Retinal pigment epithelial cell (primary cell): ENCODE measurements at places on chromosomes 3 and 15.

DNA sequence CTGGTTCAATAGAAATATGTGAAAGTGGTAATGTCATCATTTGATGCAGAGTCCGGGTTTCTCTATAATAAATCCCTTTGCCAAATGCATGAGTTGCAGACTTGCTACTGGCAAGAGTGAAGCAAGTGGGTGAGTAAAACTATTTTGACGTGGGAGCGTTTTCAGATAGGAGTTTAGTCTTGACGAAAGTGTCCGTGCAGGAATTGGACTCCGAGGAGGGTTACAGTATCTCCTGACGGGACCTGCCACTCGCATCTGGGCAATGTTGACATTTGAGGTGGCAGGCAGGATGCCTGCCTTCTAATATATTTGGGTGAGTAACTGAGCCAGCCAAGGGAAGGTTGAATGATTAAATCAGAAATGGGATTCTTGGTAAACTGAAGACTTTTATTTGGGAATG lies 16.0 kb downstream of the CDV3 start:
- DNase-seq, result no peak

DNA sequence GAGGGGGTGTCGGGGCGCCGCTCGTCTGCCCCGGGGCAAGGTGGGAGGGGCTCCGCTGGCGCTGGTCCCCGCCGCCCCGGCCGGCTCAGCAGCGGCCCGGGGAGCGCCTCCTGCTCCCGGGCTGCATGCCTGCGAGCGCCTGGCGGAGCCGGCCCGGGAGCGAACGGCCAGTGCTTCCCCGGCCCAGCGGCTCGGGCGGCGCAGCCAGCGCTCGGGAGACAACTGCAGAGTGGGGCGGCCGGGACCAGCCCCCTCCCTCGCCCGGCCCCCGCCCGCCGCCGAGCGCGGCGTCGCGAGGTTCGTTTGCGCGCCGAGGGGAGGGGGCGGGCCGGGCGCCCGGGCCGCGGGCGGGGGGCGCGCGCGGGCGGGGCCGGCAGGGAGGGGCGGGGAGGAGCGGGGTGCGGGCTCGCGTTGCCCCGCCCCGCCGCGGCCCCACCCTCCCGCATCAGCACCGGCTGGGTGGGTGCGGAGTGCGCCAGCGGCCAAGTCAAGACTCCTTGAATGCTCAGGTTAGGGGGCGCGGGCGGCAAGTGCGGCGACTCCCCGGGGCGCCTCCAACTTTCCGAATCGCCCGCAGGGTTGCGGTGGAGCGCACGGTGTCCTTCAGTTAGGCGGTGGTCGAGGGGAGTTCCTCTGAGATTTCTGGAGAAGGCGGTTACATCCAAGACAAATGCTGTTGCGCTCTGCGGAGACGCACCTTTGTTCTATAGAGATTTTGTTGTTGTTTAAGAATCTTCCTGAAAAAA lies at the start of gene RGMA:
RGMA (minus strand) TSS at position 231 of the 746 bp plus-strand sequence. CDS start 279 bp downstream, outside the sequence.
- DNase-seq, result no peak

DNA sequence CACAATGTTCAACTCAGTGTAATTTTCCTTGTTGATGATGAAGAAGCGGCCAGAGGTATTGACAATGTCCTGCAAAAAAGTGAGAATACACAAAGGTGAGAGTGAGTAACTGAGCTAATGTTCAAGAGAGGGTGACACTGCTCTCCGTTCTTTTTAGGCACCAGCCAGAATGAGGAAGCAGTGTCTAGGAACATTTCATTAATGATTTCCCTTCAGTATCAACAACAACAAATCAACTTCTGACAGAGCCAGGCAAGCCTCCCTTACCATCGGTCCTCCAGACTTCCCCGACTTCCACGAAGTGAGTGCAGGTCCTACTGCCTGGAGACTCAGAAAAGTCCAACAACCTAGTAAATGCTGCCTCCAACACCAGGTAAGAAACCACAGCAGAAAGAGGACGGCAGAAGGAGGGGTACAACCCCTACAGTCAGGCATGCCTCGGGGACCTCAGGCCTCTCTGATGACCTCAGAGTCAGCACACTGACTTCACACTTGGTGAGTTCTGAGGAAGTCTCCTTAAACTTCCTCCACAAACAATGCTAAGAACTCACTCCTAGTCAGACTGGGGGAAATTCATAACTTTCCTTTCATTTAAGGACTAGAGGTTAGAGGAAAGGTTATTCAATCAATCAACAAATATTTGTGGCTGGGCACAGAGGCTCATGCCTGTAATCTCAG lies 62.7 kb downstream of the NPTN start:
- no peak for DNase-seq

- peak; percentile 83 for DNase-seq
These were observed 239.4 kb upstream of the ZPLD1 start for GRCh38 chr3:102195198-102195948.

DNA sequence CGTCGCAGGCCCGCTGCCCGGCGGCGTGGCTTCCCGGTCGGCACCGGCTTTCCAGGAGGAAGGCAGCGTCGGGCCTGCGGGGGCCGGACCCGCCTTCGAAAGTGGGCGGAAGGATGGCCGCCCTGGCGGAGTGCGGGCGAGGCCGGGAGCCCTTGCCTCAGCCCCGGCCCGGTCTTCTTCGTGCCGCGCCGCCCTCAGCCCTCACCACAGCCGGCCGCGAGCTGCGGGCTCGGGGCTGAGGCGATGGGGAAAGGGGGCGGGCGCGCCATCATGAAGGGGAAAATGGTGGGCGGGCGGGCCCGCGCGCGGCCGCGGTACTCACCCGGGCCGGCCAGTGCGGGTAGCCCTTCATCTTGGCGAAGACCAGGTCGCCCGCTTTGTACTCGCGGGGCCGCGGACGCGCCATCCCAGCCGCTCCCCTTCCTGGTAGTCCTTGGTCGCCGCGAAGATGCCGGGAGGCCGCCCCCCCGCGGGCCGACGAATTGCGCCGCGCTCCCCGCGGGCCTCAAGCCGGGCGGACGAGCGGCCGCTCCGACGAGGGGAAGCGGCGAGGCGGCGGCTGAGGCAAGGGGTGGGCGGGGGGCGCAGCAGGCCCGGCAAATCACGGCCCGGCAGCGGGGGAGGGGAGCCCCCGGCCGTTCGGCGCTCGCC lies 489 bp downstream of the HDGFL3 start:
- DNase-seq, result no peak

DNA sequence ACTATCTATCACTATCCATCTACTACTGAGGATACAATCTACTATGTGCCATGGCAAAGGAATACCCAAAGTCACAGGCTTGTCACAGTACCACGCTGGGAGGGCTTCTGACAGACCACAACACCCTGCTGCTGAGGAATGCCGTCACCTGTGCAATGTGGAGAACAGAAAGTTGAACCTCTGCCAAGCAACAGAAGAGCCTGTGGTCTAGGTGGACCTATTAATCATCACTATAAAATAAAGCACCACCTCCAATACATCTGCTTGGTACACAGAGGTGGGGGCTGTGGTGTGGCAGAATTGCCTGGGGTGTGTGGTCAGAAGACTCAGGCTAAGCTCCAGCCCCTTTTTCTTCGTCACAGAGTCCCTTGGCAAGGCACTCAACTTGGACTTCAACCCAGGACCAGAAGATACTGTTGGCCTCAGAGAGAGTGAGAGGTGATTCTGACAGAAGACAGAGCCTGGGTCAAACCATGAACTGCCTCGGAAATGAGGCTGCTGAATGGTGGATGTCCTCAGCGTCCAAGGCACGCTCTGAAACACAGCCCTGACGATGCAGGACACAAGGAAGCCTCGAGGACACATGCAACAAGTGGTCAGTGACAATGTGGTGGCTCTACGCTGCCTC lies 189.4 kb upstream of the CHRNA7 start:
- DNase-seq, result no peak

DNA sequence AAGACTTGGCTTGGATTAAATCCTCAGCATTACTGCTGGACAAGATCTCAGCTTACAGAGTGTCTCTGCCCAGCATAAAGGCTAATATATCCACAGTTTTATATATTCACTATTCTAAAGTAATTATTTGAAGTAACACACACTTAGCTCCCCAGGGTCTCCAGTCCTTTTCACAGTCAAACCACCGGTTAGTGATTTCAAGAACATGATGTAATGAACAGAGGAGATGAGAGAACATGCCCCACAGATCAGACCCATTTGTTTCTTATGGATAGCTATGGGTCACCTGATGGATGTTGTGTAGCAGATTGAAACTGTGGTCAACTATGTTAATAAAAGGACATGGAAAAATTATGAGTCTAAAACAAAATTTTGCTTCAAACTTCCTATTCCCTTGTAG lies 44.8 kb upstream of the MRPL3 start:
- DNase-seq, result no peak

GRCh38 chr15:77607894-77608261 lies 24.8 kb downstream of the LINGO1 start:
- no peak for DNase-seq

DNA sequence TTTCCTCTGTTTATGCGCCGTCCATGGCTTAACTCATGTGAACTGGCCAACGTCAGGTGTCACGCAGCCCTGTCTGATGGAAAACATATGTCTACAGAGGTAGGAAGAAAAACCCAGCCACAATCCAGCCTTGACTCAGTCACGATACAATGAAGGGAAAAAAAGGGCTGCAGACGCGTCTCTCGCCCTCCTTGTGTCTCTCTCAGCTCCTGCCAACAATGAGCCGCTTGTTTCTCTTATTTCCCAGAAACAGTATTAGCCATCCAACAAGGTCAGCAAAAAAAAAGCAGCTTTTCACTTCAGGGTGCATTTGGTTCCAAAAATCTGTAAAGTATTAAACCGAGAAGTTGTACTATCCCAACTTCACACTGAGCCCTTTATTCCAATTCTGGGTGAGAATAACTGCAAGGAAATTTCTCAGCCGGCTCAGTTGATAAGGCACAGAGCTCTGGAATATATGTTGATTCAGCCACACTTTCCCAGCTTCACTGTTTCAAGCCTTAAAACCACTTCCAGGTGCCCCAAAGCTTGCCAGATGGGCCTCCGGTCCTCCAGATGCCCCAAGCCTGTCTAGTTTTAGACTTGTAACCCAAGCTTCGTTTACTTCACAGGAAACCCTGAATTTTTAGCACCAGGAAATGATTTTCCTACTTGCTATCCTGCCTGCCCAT lies 79.4 kb downstream of the TM4SF4 start:
- DNase-seq, result peak; percentile 79

GRCh38 chr3:117217760-117218316 lies 508.3 kb downstream of the TUSC7 start:
- DNase-seq, result no peak

DNA sequence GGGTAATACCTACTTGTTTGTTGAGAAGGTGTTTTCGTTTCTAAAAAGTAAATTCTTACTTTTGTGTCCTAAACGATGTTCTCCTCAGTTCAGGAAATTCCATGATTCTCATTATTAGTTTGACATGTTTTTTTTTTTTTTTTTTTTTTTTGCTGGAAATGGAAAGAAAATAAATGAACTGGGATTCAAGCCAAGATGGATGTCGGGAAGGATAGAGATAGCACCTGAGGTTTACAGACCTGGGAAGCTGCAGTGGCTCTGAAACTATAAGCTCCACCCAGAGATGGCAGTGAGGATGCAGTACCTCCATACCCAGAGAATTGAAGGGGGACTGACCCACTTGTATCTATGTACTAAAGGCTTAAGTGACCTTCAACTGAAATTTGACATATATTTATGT lies 334.6 kb upstream of the TGFBR2 start:
- DNase-seq, result no peak

DNA sequence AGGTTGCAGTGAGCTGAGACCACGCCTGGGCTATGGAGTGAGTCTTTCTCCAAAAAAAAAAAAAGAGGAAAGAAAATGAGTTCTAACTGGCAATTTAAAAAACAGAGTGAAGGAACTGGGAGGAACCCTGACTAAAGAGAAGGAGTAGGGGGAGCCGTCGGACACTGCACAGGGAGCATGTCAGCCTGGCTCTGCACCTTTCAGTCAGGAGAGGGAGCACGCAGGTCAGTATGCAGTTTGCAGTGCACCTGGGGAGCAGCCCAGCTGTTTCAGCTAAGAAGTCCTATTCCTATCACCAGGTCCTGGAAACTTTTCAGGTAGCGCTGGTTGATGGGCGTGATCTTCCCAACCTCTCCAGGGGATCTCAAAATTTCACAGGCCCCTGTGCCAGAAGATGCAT lies 14.9 kb upstream of the ZXDC start:
- no peak for DNase-seq

DNA sequence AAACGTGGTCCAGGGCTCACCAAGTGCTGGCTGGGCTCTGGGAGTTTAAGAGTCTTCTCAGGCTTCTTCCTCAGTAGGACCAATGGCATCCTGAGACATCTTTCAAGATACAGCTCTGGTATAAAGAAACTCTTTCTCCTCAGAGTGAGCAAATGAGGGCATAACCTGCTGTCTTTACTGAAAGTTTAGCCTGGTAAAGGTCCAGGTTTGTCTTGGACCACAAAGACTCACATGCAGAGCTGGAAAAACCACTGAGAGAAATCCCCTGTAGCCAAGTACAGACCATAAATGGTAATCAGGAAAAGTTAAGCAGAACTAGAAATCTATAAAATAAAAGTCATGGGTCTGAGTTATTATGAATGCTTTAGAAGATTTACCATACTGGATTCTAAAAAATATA lies 23.1 kb downstream of the CD47 start:
- no peak for DNase-seq

- peak; percentile 22 for DNase-seq
These were observed 153.8 kb downstream of the ULK4 start for GRCh38 chr3:41808152-41808551.

DNA sequence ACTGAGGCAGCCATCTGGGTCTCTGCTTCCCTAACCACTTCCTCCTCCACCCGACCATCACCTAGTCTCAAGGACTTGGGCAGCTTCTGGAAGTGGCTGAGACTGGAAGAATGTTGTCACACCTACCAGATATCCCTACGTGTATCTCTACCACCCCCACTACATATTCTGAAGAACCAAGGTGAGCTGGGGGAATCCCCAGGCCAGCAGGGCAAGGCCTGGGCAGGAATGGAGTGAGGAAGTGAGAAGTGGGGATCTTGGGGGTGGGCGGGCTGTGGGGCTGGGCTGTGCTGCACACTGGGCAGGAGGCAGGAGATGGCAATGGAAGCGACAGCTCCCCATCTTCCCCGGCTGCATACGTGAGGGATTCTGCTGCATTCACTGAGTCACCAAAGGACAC lies 17.5 kb upstream of the ALDH1A3 start:
- DNase-seq, result no peak

DNA sequence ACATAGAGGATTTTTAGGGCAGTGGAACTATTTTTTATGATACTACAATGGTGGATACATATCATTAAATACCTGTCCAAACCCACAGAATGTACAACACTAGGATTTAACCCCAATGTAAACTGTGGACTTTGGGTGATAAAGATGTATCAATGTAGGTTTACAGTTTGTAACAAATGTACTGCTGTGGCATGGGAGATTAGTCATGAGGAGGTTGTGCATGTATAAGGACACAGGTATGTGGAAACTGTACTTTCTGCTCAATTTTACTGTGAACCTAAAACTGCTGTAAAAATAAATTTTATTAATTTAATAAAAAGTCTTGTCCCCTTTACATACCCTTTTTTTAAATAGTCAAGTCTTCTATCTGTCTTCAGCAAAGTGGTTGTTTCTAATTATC lies 322.5 kb upstream of the EPHA3 start:
- no peak for DNase-seq
